Activated CD8-positive, alpha-beta T cell treated with anti-CD3 and anti-CD28 coated beads, Interleukin-2, amount 10 ng/mL, durations not matched to agents 7 days and 5 days (primary cell): ENCODE measurements at places on chromosomes 1 and 21. TPM values are rescaled to one million over a fixed set of nuclear protein-coding genes. Genes with fewer than 3 reads are reported as not detected.

Gene ASTN1
- not detected for total RNA-seq

DNA sequence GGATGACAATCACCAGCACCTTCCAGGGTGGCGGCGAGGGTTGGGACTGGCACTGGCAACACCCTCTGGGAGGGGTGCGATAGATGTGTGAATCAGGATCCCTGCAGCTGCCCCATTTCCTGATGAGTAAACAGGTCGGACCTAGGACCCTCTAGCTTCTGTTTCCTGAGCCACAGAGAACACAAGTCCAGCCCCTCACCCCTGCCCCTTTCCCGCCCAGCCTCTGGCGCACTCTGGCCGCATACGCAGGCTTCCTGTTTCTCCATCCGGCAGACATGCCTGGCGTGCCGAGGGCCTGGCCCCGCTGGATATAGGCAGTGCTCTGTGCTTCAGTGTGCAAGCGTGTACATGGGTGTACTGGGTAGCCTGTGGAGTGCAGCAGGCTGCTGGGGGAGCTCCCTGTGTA, 4.6 kb downstream of the PEAR1 start:
- DNase-seq = peak; percentile 42

Gene PPP1R8
- 61.4 TPM for total RNA-seq

GRCh38 chr1:109527846-109528695, 11.6 kb upstream of the GPR61 start:
- no peak for DNase-seq

GRCh38 chr1:182677397-182678098, 6.8 kb downstream of the RGS8 start:
- no peak for DNase-seq

Gene DLGAP3
- 0.39 TPM for total RNA-seq

- DNase-seq = no peak
These were observed 2.7 kb upstream of the KIF21B start for GRCh38 chr1:201026234-201026633.

Gene WARS2
- total RNA-seq = 17.7 TPM

GRCh38 chr1:178300352-178300699, 196.4 kb downstream of the CLEC20A start:
- no peak for DNase-seq

DNA sequence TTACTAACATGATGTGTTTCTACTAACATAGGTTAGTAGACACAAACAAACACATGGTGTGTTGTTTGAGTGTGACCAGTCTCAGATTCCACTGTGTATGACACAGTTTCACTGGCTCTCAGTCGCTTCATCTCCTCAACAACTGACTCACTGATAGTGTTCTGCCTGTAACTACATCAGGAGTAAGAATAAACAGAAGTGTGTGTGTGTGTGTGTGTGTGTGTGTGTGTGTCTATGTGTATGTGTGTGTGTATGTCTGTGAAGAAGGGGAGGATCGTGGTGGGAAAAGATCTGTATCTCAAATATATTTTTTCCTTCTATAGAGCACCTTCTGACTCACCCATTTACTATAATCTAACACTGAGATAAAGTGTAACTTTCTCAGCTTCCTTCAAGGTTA, 391.0 kb downstream of the PTPRC start:
- DNase-seq = no peak

DNA sequence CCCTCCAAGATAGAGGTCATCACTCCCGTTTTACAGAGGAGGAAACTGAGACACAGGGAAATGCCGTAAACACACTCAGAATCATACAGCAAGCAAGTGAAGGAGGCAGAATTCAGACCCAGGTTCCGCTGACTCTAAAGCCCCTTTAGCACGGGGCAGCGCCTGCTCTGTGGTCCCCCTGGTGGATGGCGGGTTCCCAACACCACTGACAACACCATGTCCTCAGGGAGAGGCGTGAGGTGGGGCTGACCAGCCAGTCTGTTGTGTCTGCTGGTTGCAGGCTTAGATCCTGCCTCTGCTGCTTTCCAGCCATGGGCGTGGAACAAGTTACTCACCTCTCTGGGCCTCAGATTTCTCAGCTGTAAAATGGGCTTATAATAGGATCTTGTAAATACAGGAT, 617.3 kb downstream of the MATN1 start:
- DNase-seq = peak; percentile 21

Gene TTC22
- total RNA-seq = 6.5 TPM

Gene IL19
- total RNA-seq = not detected

GRCh38 chr1:45769261-45769932, 18.9 kb upstream of the IPP start:
- no peak for DNase-seq

DNA sequence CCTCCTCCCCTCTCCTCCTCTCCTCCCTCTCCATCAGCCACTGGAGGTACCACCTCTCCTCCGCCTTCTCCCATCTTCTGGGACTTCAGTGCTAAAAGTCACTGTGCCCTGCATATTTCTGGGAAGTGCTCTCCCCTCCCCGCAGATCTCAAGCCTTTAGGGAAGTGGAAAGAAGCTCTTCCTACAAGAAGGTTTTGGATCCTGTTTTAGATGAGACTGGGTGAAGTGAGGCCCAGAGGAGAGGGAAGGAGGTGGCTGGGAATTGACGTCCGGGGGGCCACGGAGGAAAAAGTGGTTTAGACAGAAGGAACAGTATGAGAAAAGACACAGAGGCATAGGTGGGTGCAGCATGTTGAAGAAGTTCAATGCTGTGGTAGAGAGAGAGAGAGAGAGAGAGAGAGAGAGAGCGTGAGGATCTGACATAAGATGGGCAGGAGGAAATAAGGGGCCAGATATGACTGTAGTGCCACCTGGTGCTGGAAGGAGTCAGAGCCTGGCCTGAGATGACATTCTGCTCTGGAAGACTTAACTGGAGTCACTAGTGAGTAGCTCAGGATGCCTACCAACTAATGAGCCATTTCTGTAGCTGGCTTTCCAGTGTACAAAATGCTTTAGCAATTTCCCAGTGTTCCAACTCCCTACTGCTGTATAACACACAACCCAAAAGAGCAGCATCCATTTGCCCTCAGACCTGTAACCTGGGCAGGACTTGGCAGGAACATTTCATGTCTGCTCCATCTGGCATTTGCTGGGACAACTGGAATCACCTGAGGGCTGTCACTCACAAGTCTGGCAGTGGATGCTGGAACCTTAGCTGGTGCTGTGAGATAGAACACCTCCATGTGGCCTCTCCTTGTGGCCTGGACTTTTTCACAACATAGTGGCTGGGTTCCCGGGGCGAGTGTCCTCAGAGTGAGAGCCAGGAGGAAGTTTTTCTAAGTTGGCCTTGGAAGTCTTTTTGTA, 16.6 kb upstream of the ZSCAN20 start:
- peak; percentile 77 for DNase-seq

GRCh38 chr1:205536759-205537361, 32.4 kb downstream of the CDK18 start:
- DNase-seq = no peak

DNA sequence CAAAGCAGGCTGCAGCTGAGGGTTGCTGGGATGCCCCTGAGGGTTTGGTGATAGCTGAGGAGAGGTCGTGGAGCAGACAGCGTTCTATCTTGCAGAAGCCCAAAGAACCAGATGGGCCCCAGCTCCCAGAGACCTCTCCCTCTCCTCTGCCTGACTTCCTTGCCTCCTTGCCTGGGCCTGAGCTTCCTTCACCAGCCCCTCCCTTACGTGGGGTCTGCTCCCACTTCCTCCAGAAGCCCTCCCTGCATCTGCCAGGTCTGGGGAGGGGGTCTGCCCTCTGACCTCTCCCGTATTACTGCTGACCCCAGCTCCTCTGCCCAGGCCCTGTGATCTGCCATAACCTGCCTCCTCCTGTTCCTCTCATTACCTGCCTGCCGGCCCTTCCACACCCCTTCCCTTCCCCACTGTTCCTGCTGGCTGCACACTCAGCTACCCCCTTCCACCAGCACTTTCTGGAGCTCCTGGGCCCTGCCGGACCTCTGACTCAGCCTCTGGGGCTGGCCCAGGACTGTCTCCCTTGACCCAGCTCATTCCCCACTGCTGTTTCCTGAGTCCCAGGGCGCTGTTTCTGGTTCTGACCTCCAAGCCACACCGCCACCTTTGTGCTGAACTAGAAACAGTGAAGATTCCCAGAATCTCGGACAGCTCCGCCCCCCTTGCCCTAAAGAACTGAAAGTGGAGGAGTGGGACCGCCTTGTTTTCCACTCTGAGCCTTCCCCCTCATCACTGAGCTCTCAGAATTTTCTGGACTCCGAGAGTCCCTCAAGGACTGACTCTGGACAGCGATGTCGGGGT, 237.7 kb upstream of the C1orf174 start:
- DNase-seq = no peak

Gene GBP7
- total RNA-seq = 0.11 TPM

Gene RASSF5
- 195 TPM for total RNA-seq
